Stimulated activated CD4-positive, alpha-beta T cell treated with anti-CD3 and anti-CD28 coated beads, Interleukin-12 subunit alpha, Interleukin-12 subunit beta, amount 100 ng/mL, for 4 hours (primary cell): ENCODE measurements at places on chromosomes 6 and 20.

DNA sequence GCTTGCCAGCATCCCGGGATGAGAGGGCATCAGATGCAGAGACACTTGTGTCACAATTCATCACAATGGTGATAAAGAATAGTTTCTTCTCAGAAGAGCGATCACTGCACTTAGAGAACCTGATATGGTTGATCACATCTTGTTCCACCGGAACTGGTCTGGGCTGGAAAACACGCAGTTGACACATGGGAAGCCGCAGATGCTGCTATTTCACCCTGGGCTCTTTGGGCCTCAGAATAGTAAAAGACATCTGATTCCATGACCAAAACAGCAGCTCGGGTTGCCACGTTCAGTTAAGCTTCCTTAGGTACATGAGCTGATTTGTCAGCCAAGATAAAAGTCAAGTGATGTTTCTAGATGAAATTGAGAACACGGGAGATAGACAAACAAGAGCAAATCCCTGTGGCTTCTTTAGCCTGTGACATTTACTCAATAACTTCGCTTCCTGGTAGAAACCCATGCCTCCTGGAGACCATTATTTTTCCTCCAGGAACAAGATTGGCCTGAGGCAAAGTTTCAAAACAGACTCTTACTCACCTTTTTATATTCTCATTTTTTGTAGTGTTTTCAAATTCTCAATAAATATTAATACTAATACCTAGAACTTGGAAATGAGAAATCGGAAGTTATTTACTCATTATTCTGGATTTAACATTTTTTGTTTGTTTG, 59.4 kb downstream of the TRMT6 start:
- DNase-seq: no peak

DNA sequence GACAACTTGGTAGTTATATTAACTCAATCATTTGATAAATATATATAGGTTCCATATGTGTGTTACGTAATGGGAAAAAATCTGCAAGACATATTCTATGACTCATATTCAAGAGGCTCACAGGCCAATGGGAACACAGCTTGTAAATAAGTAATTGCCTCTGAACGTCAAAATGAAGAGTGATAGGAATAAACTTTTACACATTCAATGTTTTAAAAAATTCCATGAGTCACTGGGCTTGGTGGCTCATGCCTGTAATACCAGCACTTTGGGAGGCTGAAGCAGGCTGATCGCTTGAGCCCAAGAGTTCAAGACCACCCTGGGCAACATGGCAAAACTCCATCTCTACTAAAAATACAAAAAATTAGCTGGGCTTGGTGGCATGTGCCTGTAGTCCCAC, 209.4 kb upstream of the MCHR2 start:
- no peak for DNase-seq

DNA sequence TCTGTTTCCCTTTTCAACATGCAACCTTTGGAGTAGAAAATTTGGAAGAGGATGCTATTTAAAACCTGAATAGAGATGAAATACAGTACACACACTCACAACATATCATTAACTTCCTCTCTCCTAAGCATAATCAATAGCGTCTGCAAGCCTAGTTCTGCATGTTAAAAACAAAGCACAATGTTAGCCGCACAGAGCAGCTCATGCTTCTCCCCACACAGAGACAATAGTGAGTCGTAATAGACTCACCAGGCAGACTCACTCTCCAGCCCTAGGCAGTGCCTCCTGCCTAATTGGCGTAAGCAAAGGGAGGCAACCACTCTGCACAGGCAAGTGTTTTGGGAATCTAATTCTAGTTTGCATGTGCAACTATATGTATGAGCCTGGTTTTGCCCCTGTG, 45.8 kb upstream of the ARID1B start:
- DNase-seq: no peak

- no peak for DNase-seq
Observed at GRCh38 chr20:10924644-10925201, 250.9 kb upstream of the JAG1 start.

GRCh38 chr6:44499609-44500008, 112.1 kb downstream of the CDC5L start:
- no peak for DNase-seq

- DNase-seq: no peak
Observed at GRCh38 chr6:36692220-36692619, 5.4 kb upstream of the RAB44 start.

- DNase-seq: no peak
Observed at GRCh38 chr20:55135923-55136322, 660.5 kb downstream of the DOK5 start.

GRCh38 chr20:49278818-49279676, 1.2 kb upstream of the ZNFX1 start:
- peak; percentile 36 for DNase-seq

DNA sequence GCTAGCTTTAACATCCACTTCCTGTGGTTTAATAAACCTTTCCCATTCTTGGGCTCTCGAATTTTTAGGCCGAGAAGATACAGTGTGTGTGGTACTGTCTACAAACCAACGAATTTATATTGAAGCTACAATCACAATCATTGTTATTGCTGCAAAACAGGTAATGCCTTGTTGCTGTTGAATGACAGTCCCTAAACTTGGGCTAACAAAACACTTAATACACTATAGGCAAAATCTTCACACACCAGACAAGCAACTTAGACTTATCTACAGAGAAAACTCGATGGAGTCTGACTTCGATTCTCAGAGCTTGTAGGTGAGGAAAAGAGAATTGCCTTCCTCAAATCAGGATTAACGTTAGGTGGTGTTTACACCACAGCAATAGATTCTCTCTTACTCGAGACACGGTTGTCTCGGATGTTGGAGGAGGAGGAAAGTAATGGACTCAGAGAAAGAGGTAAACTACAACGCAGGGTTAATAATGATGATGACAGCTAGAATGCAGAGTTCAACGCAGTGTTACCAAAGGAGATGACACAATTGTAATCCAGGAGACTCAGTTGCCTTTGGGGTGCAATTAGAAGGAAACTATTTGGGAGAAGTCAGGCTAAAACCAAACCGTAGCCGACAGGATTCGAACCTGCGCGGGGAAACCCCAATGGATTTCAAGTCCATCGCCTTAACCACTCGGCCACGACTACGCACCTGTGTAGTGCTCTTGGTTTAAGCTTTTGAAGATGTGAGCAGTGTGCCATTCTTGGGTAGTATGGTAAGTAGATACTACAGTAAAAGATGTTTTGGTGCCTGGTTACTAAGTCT, 32.5 kb upstream of the ZNF184 start:
- peak; percentile 32 for DNase-seq

DNA sequence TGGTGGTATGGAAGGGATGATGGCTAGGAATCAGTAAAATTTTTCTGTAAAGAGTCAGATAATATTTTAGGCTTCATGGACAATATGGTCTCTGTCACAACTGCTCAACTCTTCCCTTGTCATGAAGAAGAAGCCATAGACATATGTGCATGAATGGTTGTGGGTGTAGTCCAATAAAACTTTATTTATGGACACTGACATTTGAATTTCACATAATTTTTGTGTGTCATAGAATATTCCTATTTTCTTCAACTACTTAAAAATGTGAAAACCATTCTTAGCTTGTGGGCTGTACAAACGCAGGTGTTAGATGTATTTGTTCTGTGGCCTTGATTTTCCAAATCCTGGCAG, 59.9 kb downstream of the SYNDIG1 start:
- no peak for DNase-seq

GRCh38 chr6:132209351-132209750, 191.9 kb downstream of the MOXD1 start:
- no peak for DNase-seq

DNA sequence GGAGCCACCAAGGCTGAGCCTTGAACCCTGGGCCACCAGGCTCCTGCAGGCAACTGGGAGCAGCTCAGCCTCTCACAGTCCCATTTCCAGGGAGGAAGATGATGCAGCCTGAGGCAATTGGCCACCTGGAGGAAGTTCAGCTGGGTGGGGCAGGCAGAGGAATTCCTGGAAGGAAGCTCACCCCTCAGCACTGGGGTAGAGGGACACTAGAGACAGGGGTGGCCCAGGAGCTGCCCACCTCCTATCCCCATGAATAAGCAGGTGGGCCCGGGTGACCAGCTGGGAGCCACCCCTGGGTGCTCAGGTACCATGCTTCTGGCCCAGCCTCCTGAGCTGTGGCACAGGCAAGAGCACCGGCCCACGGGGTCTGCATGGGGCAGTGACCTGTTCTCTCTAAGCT, 3.6 kb upstream of the HSPA12B start:
- DNase-seq: no peak

GRCh38 chr20:53769041-53769440, 175.4 kb upstream of the ZNF217 start:
- no peak for DNase-seq

DNA sequence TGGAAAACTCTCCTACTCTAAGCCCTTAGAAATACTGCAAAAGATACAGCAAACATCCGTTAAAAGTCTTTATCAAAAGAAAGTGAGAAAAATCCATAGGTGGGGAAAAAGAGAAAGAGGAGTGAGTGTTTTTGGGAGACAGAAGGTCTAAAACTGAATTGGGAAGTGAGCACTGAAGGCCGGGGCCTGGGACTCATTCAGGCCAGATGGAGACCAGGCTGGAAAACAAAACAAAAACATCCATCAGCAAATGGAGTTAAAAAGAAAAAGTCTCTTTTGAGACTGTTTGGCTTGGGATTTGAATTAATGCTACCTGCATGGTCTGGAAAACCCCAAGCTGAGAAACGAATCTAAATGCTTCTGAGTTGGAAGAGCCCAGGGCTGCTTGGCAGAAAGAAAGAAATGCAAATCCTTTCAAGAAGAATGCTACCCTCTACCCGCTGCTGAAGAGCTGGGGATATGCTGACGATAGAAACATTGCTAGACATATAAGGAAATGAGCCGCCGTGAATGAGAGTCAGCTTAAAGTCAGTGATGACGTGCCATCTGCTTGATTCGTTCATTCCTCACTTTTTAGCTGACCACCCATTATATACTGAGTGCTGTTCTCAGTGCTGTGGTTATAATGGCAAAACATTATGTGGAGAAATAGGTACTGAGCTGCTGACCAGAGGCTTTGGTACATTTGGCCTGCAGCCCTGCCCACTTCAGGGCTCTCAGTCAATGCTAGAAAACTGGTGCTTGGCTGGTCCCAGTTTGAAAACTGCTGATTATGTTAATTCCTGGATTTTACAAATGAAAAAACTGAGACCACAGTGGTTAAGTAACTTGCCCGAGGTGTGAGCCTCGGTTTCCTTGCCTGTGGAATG, 28.0 kb upstream of the TULP4 start:
- DNase-seq: no peak

GRCh38 chr6:82270881-82271635, 23.5 kb upstream of the IBTK start:
- DNase-seq: no peak

- DNase-seq: no peak
Observed at GRCh38 chr6:52667572-52667971, 3.3 kb upstream of the TMEM14A start.

- no peak for DNase-seq
Observed at GRCh38 chr6:25142506-25142905, 136.7 kb upstream of the CARMIL1 start.

GRCh38 chr6:81638366-81638765, 114.1 kb downstream of the TENT5A start:
- DNase-seq: no peak

- DNase-seq: no peak
Observed at GRCh38 chr20:6956056-6956455, 188.6 kb downstream of the BMP2 start.

DNA sequence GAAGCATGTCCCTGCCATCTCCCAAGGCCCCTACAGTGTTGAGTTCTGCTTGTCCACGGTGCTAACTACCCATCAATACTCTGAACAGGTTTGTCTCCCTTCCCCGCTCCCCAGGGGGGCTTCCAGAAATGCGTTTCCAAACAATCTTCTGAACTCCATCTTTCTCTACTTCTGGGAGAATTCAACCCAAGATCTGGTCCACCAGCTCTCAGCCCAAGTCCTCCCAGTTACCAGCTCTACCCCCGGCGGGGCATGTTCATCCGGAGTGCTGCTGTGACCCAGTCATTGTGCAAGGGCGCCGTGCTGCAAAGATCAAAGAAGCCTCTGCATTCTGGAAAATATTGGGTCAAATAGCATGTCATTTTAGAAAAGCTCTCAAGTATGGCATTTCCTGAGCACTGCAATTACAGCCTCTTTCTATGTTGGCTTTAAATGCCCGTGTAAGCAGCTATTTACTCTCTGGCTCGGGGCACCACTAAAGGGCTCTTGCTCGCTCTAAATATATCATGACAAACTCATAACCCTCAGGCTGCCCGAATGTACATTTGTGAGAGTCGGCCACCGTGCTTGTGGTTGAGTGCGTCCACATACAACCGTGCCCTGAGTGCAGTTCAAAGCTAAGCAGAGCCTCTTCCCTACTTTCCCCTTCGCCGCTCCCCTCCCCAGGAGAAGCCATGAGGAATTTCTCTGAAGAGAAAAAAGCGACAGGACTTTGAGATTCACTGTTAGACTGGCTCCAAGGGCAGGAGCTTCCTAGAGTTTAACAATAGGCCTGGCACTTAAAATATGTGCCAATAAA, 71.6 kb downstream of the BANF2 start:
- DNase-seq: no peak

GRCh38 chr6:166784691-166785090, 157.6 kb upstream of the RPS6KA2 start:
- no peak for DNase-seq

DNA sequence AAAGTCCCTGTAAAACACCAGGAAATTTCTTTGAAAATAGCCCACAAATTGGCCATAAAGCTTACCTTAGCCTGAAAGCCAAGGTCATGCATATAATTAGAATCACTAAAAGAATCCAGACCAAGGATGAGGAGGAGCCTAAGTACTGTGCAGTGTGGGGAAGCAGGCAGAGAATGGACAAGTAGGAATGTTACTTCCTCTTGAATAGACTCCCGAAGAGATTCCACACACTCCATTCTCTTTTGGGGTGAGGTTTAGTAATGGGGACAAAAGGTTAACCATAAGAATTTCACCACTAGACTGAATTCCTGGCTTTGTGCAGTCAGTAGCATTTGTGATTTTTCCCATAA, 27.5 kb upstream of the MARCKS start:
- no peak for DNase-seq

DNA sequence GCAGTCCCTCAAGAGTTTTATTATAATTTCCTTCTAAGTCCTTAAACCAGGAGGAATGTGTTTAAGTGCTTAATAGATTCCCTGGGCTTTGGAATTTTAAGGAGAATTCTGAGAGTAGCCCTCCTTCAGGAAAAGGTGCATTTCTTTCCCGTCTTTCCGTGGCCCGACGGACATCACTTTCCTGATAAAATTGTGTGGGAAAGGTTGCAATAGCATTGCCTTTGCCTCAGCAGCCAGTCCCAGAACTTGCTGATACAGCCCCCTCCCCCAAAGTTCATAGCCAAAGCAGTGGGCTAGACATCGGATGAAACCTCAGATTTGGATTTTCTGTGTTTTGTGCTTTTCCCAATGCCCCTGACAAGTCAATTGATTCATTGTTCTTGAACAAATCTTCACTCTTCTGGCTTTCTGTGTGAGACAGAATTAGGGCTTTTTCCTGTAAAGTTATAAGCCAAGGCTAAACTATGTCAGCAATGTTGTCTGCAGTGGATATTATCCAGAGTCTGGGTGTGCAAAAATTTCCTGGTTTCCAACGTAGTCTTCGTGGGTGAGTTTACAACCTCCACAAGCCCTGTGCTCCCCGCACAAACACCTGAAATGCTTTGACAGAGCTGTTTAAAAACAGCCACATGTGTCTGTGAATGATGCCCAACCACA, 1.1 kb upstream of the SMOC2 start:
- DNase-seq: no peak

- DNase-seq: no peak
Observed at GRCh38 chr6:44255871-44256774, 1.2 kb downstream of the SLC35B2 start.

GRCh38 chr6:50602292-50602691, 111.0 kb upstream of the TFAP2D start:
- no peak for DNase-seq

GRCh38 chr20:1857466-1857865, 37.7 kb upstream of the SIRPA start:
- no peak for DNase-seq

GRCh38 chr20:25203871-25204320, 8.4 kb downstream of the ENTPD6 start:
- no peak for DNase-seq
